ENCODE measurements at places on chromosomes 1 and 21.

DNA sequence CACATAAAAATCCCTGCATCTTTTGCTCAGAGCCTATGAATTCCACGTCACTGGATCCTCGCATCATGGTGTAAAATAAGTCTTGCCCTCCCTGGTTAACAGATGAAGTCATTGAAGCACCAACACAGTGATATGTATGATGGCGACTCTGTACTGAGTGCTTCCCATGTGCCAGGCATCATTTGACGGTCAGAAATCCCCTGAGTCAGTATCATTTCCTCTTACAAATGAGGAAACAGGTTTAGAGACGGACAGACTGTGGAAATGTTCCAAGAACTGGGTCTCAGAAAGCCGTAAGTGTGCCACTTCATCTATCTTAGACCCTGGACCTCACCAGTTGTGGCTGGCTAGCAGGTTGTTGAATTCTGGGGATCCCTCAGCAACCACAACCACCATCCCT is 5.1 kb upstream of the OLFML2B start:
- ATAC-seq, result no peak

DNA sequence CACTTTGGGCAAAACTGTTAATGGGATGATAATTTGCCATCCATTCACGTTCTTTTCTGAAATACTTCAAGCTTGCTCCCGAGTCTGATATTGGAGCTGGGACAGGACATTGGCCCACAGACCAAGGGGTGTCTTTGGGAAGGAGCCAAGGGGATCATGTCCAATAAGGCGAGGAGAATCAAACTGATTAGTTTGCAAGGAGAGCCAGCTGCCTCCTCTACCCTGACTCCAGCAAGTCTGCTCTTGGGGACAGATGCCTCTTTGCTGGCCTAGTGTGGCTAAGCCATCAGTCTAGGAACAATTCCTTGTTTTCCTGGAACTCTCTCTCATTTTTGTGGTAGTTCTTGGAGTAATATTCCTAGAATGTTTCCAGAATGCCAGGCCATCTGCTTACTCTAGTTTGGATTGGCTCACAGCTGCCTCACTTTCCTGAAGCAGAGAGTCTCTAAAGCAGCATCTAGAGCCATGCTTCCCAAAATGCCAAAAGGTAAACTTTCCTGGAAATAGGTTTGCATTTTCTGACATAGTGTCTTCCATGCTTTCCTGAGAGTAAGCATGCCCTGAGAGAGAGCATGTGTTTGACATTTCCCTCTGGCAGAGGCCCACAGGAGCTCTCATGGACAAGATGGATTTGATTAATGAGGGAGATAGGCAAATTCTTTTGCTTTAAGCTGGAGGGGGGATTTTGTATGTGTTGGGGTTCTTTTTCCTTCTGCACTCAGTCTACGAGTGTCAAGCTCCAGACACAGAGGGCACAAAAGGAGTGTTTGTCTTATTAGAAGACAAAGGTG is 145.6 kb downstream of the GDAP2 start:
- peak; percentile 56 for ATAC-seq

DNA sequence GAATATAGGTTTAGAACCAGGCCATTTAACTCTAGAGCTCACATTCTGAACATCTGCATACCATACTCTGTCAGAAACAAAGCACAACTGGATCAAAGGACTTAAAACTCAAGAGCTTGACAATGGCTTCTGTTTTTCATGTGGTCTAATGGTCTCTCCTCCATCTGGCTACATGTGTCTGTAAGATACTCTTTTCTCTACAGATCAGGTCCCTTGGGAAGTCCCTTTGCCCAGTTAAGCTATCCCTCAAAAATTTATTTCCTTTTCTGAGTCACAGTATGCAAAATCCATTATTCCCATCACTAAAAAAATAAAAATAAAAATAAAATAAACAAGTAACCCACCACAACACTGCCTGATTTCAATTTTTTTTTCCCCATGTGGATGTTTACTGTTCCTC is 357.0 kb upstream of the PRMT6 start:
- ATAC-seq, result no peak

DNA sequence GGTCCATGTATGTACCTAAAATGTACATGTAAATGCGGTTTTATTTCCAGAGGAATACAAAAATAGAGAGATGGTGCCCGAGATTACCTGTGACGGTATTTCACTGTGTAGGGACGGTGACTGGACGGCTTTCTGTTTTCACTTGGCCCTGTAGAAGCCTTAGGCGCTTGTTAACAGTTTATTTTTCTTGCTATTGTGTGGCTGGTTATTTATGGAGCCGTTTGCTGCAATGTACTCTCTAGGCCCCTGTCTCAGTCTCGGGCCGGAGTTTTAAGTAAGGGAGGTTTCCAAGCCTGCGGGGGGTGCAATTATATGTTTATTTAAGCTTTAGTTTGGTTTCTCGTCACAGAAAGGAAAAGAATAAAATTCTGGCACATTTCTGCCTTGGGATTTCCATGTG is 413 bp downstream of the EFCAB7 start:
- ATAC-seq, result peak; percentile 52

GRCh38 chr1:172397221-172397620 is 23.3 kb upstream of the C1orf105 start:
- ATAC-seq, result 0 out of 3 replicates have a peak, but pooled peaks have one; percentile 27

DNA sequence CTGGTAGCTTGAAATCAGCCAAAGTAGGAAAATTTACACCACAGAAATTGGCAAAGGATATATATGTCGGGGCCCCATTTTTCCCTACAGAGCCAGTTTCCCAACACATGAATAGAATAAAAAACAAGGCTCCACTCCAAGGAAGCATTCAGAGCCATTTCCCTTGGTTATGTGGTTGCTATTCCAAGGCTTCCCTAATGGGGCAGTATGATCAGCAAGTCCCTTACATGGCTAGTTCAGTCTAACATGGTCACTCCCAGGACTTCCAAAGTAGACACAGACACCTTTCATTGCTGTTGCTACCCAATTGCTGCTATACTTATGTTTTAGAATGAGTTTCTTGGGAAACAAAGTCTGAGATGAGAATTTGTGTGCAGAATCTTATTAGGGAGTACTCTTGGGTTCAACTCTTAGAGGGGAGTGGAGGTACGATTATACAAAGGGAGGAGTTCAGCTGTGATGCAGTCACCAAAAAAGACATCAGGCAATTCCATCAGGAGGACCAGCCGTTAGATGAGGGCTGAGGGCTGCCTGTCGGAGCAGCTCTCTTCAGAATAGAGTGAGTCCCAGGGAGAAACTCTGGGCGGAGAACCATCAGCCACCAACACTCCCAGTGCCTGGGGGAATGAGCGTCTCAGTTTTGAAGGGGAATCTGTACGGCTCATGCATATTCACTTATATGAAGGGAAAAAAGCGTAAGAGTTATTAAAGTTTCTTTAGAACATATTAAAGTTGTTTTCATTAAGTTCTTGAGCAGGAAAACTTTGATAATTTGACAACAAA is 92.9 kb downstream of the C21orf91 start:
- peak; percentile 71 for ATAC-seq

GRCh38 chr21:32088471-32088870 is 190.4 kb downstream of the MIS18A start:
- ATAC-seq, result no peak

DNA sequence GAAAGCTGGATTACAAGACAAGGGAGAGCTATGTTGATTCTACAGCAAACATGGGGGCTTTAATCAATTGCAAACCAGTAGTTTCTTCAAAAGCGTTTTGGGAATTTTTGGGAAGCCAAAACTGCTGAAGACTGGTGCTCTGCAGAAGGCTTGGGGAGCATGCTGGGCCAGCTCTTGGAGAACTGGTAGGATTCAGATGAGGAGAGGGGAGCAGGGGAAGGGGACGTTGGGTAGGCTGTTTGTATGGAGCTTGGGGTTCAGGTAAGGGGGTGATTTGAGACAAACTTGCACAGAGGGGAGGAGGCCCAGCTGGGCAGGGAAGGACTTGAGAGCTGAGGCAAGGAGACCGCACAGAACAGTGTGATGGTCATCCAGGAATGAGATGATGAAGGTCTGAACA is 2.6 kb upstream of the MYOG start:
- no peak for ATAC-seq
